ENCODE measurements at places on chromosomes 5 and 9.

DNA sequence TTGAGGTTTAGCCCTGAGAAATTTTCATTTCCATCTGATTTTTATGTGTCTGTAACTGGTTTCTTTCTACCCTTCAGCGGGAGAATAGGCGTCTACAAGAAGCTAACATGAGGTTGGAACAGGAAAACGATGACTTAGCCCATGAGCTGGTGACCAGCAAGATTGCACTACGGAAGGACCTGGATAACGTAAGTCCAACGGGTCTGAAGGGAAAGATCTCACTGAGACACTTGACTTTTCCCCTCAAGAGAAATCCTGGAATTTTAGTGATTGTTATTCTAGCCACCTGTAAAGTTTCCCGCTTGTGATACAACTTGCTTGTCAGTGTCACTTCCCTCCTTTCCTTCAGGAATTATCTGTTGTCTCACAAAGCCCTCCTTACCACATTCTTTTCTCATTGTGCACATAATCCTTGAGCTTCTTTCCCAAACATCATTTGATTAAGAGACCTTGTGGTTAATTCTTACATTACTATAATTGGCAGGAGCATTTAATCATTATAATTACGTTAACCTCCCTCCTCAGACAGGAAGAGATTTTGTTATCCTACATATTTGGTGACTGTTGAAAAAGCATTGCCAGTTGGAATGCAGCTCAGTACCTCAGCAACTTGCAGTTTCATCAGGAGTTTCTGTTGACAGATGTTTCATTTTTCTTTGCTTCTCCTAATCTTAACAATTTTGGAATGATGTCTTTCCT is 56.9 kb downstream of the GPR21 start:
- DNase-seq: no peak

GRCh38 chr5:150436141-150436680 is 13.3 kb downstream of the RPS14 start:
- DNase-seq: peak; percentile 95

DNA sequence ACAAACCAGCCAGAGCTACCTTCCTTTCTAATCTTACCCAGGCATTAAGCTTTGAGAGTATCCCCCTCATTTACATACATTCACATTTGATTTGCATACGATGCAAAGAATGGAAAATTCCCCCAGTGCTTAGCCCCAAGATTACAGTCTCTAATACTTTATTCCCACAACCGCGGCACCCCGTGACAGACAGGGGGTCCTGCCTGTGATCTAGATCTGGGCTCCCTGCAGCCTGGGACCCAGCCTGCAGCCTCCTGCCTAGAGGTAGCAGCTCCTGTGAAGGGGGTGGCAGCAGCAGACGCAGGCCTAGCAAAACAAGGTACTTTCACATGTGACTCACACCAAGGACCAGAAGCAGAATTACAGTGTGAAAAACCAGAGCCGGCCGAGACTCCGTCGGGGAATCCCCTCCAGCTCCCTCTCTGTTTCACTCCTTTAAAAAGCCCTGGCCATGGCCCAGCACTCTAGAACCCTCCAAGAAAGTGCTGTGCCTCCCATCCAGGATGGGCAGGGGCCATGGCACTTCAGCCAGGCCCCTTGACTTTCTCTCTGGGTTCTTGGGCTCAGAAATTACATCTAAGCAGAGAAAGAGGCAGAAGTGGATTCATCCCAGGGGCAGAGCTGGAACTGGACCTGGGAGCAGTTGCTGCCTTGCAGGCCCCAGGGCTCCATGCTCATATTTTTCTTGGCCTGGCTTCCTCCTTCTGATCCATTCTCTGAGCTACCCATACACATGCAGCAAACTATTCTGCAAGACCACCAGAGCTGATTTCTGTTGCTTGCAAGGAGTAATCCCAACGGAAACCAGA is 14.0 kb upstream of the TCF7 start:
- DNase-seq: peak; percentile 83

DNA sequence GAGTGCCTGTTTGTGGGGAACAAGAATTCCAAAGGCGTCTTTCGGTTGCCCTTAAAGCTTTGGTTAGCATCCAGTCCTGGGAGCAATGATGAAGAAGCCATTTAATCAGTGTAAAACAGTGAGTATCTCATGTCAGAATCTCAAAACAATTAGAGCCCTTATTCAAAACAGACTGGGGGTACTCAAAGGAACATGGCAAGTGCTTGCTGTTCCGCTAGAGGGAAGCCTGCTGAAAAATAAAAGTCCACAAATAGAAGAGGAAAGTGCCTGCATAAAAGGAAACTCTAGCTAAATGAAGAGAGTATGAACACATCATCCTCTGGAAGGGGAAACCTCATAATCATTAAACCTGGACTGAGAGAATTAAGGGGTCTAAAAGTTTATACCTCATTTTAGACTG is 26.4 kb downstream of the FBXL7 start:
- DNase-seq: no peak
